Occipital lobe (tissue), 3 donors: ENCODE measurements at places on chromosomes 1 and 21.
A peak's percentile ranks its signal among the peaks of the same experiment; 100 is the strongest.

DNA sequence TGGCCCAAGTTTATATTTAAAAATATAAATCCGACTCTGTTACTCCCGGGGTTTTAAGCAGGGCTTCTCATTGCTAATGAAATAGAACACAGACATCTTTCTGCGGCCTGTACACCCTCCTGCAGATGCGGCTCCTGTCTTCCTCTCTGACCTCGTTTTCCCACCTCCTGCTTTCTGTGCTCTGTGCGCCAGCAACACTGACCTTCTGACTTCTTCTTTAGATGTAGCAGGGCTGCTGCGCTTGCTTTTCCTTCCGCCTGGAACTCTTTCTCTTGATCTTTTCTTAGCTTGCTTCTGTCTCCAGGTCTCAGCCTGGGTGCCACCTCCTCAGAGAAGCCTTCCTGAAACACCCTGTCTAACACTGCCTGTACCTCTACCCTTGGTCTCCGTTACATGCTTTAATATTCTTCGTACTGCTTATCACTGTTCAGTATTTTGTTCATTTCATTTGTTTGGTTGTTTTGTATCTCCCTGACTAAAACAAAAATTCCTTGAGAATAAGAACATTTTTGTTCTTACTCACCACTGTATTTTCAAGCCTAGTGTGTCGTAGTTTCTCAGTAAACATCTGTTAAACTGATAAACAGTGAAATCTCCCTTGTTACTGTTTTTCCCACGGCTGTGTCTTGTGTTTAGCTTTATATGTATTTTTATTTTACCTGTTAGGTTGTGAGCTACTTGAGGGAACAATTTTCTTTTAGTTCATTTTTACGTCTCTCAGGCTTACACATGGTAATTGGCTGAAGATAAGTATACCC, 79.0 kb downstream of the ST3GAL3 start:
- DNase-seq = no peak

GRCh38 chr1:203158423-203158822, 17.2 kb downstream of the MYBPH start:
- DNase-seq = no peak

DNA sequence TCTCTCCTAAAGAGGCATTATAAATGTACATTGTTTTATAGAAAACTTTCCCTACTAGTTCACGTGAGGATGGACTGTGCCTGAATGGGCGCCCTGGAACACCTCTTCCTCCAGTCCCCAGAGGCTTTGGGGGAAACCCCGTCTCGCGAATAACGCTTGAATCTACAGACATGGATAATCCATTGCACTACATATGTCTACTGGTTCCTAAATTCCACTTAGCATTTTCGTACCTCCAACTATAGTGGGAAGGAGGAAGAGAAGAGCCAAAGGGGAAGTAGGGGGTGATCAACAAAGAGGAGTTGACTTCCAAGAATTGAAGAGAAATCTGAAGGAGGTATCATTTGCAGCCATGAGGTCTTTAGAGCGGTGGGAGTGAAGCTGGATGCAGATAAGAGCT, 11.1 kb downstream of the BARHL2 start:
- no peak for DNase-seq

DNA sequence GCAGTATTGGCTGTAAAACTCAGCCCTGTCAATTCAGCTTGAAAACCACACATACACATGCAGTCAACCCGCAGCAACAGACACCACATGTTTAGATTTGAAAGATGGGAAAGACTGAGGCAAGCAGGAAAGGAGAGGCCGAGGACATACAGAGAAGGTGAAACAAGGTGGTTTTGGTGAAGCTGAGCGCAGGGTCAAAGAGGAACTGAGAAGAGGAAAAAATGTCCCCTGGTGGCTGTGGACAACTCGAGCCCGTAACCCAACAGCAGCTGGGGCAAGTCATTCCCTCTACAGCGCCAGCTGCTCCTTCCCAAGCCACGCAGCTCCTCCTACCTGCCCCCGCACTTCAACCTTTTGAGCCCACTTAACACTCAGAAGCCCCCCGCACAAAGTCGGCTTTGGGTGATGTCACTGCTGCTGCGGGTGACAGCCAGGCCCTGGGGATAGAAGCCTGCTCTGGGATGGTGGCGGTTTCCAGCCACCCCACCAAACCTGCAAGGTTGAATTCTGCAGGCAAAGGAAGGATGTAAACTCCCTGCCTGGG, 63.0 kb downstream of the KCNN3 start:
- DNase-seq = no peak

DNA sequence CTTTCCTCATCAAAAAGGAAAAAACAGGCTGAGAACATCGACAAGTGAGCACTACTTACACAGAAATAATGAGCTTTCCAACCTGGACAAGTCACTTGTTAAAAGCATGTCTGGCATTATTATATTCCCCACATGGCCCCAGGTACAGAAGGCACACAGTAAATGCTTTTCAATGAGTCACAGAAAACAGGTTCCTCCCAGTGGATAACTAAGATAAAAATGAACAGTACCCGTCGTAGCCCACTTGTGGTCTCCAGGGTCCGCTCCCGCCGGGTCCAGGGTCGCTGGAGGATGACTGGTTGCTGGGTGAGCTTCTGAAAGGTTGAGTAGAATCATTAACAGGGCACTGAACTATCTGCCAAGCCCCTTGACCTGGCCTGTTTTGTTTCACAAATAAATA, 186.6 kb downstream of the SIPA1L2 start:
- DNase-seq = no peak

DNA sequence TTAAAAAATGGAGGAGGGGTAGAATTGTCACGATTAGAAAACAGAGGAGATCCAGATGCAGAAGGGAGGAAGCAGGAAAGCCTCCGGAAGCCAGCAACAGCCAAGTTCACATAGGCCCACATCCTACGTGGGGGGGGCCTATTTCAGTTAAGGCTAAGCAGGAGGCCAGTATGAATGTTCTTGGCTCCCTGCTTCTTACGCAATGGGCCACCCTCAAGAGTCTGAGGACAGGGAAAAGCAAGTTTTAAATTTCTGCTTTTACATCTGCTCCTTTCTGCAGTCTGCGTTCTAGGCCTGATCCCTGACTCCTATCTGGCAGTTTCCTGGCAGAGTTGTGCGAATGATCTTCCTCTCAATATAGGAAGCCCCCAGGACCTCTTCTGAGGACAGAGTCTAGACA, 30.6 kb downstream of the RABIF start:
- no peak for DNase-seq

DNA sequence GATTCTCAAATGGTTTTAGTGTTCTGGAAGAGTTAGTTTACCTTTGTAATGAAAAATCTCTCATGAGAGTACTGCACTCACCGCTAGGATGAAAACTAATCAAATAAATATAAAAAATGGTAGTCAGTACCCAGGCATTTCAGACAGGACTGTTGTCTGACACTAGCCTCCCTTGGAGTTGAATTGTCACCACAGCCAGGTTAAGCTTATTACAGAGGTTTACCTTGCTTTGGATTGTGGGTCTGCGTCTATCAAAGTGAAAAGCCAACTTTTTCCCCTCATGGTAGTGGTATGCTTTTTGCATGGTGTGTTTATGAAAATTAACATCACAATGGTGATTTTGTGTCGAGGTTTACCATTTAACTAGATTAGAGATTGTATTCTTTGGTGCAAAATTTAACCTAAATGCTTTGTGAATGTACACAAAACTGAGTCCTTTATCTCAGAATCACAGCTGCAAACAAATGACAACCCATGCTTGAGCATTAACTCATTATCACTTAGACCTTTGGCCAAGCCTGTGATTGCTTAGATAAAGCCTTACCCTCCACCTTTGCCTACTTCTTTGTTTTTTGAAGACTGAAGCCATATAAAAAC, 20.1 kb downstream of the RAP1A start:
- no peak for DNase-seq

GRCh38 chr21:28669971-28670653, 322.6 kb downstream of the LTN1 start:
- no peak for DNase-seq

- DNase-seq = no peak
Observed at GRCh38 chr1:246797597-246797996, 73.4 kb downstream of the SCCPDH start.

DNA sequence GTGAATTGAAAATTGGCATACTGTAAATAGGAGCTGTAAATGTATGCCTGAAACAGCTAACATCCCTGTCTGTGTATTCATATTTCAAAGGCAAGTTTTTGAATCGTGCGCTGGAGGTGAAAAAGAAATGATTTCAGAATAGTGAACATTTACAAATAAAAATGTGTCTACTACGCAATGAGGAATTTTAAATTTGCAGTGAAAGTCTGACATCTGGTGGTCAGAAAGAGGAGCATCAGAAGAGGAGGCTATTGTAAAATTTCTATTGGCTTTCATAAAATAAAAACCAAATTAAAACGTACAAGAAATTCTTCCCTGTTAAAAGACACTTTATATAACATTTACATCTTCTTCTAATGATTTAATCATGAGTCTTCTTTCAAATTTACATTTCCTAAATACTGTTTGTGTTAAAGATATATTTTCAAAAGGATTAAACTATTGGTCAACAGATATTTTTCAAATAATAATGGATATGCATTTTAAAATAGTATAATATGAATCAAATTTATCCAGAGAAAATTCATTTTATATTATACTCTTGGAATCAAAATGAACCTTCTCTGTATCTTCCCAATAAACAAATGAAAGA, 113.7 kb upstream of the RRP15 start:
- no peak for DNase-seq

DNA sequence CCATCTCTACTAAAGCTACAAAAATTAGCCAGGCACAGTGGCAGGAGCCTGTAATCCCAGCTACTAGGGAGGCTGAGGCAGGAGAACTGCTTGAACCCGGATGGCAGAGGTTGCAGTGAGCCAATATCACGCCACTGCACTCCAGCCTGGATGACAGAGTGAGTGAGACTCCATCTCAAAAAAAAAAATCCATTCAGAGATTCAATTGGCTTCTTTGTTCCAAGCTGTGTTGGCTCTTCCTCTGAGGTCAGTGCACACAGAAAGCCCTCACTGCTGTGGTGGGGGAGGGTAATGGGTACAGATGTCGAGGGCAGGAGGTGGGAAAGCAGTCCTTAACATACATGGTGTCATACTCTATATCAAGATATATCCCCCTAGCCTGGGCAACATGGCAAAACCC, 14.7 kb downstream of the TIE1 start:
- peak; percentile 21 for DNase-seq
